KG1 (cell line): ENCODE measurements at places on chromosomes 7 and 10.

DNA sequence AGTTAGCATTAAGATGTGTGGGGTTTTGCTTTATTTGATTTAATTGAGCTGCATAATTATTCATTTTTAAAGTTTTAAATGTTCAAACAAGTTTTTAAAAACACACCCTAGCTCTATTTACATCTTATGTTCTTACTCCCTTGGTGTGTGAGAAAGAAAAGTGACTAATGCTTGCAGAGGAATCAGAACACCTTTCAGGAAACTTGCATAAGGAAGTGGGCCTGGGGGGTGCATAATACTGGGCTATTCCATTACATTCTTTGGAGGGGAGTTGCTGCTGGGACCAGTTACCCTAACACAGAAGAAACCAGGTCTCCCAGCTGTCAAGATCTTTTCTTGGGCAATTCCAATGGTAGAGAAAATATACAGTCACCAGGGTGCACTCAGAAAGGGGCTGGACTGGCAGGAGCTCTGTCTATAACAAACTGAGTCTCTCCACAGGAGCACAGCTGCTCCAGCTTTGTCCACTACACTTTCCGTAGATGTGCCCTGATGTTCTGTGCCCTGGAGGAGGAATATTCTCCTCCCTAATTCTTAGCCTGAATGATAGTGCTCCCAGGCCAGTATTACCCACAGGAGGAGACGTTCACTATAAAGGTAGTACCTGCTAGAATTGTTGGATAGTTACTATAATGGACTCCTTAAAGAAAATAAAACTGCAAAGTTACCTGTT, 304.2 kb downstream of the CDC14C start:
- no peak for DNase-seq

- DNase-seq = no peak
These were observed 53.0 kb downstream of the STEAP1B start for GRCh38 chr7:22447008-22447407.

DNA sequence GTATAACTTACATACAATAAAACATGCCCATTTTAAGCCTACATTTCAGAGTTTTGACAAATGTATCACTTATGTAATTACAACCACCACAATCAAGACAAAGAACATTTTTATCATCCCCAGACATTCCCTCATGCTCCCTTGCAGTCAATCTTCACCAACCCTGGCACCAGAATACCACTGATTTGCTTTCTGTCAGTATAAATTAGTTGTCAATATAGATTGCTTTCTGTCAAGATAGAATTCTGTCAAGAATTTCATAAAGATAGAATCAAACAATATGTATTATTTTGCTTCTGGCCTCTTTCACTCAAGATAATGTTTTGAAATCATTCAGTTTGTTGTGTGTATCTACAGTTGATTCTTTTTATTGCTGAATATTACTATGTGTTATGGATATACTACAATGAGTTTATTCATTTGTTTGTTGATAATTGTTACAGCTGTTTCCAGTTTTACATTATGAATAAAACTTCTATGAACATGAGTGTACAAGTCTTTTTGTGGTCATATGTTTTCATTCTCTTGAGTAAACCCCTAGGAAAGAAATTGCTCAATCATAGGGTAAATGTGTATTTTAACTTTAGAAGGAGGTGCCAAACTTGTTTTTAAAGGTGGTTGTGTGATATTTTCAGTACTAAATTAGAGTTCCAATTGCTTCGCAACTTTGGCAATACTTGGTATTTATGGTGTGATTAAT, 56.9 kb downstream of the IFIT5 start:
- DNase-seq = no peak

GRCh38 chr10:51711519-51711891, 12.1 kb upstream of the CSTF2T start:
- no peak for DNase-seq

DNA sequence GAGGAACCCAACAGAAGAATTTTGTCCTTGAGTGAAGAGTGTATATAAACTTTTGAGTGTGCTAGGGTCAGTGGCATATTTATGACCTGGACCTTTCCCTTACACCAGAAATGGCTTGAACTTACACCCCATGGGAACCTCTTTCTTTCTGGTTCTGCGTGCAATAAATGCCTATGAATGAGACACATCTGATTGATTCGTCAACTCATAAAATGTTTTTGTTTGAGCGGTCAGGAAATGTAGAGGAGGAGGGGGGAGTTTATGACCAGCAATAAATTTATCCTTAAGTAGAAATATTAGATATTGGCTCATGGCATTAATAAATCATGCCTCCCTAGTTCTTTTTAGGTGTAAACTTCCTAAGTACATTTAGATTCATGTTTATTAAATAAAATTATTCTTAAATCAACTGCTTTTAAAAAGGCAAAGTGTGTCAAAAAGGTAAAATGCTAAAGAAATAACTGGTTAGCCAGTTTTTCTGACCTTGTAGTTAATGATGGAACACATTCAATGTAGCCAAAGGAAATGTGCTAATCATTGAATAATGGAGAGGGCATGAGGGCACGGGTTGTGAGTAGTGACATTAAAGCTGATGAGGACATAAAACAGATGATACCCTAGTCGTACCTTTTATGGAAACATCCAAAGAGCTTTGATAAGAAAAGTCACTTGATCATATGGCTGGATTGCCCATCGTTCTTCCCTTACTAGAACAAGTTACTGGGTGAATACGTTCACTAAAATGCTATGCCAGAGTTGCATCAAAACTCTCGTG, 13.6 kb upstream of the NUP42 start:
- DNase-seq = no peak
